ENCODE measurements at places on chromosomes 4 and X.
A peak's percentile ranks its signal among the peaks of the same experiment; 100 is the strongest.

DNA sequence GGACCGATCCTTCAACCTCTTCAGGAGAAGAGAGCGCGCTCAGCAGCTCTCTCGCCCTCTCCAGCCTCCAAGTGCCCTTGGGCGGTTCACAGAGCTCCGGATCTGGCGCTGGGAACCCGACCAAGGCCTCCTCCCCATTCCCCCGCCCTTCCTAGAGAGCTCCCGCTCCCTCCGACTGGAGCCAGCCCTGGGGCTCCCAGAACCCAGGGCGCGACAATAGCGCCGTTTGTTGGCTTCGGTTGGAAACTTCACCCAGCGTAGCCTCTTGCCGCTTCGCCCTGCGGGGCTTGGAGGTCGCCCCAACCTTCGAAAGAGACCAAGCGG lies 3.1 kb upstream of the SOX3 start:
- DNase-seq = no peak

DNA sequence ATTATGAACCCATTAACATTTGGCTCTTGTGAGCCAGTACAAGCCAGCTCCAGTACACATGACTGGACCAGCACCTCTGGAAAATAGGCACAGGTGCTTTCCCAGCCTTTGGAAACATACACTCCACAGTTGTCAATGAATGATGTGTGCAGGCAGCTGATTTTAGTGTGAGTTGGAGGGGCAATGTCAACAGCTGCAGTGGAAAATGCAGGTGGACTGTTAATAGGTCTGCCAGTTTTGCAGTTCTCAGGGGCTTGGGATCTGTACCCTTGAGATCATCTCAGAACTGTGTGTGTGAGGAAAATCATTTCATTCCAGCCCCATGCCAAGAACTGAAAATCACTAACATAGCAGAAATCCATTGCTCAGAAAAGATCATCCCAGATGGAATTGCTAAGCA lies 81.7 kb upstream of the CHRDL1 start:
- no peak for DNase-seq

DNA sequence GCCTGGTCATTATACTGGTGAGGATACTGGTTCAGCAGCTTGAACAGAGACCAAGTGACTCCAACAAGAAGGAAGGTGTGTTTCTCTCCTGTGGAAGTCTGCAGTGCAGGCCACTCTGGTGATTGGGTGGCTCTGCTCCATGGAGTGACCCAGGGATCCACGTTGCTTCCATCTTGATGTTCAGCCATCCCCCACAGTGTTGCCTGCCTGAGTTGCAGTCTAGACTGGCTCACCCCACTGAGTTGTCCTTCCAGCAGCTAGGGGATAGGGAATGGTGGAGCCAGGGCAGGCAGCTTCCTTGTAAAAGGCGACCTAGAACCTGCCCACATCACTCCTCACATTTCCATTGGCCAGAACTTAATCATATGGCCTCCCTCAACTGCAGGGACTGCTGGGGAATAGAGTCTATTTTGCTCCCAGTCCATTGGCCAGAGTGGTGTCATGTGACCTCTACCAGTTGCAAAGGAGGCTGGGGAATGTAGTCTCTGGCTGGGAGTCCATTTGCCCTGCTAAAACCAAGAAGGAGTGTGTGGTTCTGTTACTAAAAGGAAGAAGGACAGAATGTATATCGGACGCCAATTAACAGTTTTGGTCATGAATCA lies 8.0 kb downstream of the MAN2B2 start:
- no peak for DNase-seq

GRCh38 chr4:147307896-147308674 lies 172.8 kb upstream of the EDNRA start:
- DNase-seq = no peak

GRCh38 chrX:153988493-153988892 lies 15.9 kb downstream of the TMEM187 start:
- DNase-seq = peak; percentile 27

- no peak for DNase-seq
These were observed 51.3 kb downstream of the ATP11C start for GRCh38 chrX:139881572-139881971.

GRCh38 chr4:127015667-127016117 lies 617.1 kb upstream of the INTU start:
- no peak for DNase-seq

GRCh38 chr4:112513971-112514646 lies 1.9 kb downstream of the NEUROG2 start:
- no peak for DNase-seq

DNA sequence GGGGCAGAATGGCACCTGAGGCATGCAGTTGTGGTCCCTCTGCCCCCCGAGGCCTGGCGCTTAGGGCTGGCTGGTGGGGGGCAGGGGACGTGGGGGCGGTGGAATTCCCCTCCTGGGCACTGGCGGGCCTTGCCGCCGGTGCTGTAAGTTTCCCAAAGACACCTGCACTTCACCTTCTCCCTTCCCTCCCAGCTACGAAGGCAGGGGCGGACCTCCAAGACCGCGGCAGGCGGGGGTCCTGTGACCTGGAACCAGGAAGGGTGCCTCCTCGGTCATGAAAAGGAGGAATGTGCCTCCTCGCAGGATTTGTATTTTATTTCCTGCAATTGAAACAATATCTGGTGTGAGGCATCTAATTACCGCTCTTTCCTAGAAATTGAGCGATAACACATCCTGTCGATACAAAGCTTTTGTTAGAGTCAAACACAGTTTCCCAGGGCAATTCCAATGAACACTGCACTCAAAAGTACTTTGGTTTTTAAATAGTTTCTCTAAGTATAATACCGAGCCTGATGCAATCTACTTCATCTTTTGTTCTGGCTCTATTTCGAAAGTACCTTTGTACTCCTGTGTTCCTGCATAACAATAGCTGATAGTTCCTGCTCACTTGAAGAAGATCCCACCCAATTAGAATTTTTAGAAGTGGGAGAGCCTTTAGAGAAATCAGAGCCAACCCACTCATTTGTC lies 12.3 kb upstream of the ADRA2C start:
- DNase-seq = no peak

DNA sequence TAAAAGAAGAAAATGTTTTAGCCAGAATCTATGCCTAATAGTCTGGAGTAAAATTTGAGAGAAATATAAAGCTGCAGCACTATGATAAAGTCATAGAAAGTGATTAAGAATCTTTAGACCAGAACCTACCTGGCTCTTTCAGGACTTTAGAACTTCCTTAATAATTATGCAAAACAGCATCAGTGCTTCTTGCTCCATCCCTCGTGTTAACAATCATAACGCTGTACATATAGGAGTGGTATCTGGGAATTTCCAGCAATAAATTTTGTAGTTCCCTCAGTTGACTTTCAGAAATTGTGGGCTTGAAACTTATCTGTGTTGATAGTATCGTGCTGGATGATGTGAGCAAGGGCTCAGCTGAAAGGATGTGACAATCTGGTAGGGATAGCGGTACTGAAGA lies 102.1 kb upstream of the RASGEF1B start:
- no peak for DNase-seq

DNA sequence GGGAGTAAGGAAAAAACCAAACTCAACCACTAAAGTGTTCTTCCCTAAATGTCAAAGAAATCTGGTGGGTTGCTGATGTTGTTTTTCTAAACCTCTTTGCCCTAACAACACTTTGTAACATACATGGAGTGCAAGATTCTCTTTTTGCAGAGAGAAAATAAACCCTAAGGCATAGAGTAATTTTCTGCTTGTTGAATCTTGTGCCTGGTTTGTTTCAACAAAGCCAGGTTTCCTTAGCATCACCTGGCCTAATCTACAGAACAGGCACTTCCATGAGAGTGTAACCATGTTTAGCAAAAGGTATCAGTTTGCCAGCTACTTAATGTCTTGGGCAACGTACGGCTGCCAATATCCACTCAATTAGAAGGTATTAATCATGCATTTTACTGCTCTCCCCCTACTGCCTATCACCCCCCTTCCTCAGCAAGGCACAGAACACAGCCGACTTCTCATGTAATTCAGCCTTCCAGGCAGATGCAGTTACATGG lies 219.2 kb downstream of the MAML3 start:
- no peak for DNase-seq

GRCh38 chrX:111507933-111508332 lies 3.5 kb upstream of the SERTM2 start:
- peak; percentile 26 for DNase-seq

DNA sequence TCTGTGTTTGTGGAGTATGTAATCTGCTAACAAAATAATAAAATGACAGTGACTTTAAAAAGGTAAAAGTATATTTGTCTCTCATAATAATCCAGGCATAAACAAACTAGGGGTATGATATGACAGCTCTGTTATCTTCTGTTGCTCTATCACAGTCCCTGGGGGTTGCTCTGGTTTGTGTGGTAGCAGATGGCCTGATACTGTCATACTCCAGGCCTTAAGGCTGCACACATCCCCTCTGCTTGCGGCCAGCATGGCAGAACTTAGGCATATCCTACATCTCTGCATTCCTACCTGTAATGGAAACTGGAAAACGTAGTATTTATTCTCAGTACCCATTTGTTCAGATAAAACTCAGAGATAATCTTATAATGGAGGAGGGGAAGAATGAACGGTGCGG lies 117.9 kb upstream of the HAND2 start:
- no peak for DNase-seq

GRCh38 chrX:19677121-19677520 lies 161.8 kb upstream of the MAP3K15 start:
- no peak for DNase-seq

- peak; percentile 73 for DNase-seq
These were observed 13.2 kb downstream of the GALNT7 start for GRCh38 chr4:173181848-173182247.

GRCh38 chr4:15455290-15455689 lies 14.4 kb upstream of the CC2D2A start:
- no peak for DNase-seq

GRCh38 chrX:97597954-97598353 lies 714.2 kb downstream of the RPA4 start:
- no peak for DNase-seq

DNA sequence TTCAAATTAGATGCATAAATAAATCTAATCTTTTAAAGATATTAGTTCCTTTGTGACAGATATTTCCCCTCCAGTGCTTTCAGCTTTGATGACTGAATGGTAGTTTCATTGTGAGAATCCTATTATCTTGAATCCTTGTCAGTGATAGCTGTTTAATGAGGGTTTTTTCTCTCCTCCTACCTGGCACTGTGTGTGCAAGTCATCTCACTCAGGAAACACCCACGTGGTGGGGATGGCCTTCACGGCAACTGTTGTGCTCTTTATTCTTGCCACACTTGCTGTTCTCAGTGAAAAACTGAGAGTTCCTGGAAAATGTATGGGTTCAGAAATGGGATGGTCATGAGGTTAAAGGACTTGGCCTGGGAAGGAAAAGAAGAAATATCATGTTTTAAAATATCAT lies 129.9 kb downstream of the SPRY1 start:
- no peak for DNase-seq

GRCh38 chr4:53192496-53192895 lies 173.4 kb downstream of the SCFD2 start:
- no peak for DNase-seq

DNA sequence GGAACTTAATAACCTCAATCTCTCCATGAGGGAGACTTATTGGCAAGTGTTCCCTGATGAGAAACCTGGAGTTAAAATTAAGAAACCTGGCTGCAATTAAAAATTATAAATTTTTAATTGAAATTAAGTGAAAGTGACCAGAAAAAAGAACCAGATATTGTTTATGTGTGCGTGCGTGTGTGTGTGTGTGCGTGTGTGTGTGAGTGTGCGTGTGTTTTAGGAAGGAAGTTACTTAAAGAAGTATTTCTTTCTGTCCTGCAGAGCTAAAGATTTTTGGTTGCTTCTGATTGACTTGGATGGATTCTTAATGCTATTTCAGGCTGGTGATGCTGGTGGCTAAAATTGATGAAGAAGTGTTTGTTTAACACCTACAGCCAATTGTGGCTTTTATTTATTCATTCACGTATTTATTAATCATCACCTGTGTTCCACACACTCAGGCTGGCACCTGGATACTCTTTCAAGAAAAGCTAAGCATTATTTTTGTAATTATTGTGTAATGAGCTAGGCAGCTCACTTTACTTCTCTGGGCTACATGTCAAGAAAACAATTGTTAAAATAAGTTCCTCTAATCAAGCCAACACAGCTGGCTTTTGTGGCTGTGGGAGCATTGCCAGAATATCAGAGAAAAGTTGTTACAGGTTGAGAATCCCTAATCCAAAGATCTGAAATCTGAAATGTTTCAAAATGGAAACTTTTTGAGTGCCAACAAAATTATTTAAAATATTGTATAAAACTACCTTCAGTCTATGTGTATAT lies 68.5 kb downstream of the CEP44 start:
- no peak for DNase-seq

GRCh38 chrX:17550011-17550410 lies 175.0 kb downstream of the NHS start:
- DNase-seq = no peak

DNA sequence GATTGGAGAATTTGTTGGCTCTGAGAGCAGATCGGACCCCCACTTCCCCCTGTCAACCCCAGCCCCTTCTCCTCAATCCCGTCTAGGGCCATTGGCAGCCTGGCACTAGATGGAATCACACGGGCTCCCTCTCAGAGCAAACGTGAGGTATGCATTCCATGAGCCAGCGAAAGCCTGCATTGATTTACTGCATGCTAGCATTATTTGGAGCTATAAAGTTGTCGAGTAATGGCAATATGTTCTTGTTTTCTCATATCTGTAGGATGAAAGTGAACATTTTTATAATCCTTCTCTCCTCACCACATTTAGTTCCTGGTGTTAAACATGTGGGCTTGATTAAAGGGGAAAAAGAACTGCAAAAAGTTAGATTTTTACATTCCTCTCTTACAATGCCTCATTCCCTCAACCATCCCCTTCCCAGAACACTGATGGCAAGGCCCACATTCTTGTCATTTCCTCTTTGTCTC lies 159.2 kb downstream of the SPRY1 start:
- DNase-seq = no peak

DNA sequence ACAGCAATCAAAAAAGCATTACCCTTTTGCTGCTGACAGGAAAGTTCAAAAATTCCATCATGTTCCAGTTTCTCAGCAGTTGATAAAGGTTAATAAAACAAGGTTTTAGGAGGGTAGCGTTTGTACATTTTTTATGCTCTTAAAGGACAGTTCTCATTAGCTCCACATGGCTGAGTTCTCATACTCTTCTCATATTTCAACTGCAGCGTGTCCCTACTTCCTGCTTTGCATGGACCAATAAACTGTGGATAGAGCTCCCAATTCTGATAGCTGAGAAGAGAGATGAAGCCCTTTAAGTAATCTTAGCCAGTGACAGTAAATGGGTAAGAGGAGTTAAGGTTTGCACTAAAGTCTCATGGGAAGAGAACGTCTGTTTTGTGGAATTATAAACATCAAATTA lies 53.5 kb downstream of the SPANXA2 start:
- DNase-seq = no peak

GRCh38 chrX:80648023-80648422 lies 161.7 kb downstream of the BRWD3 start:
- peak; percentile 0 for DNase-seq
